ENCODE measurements at places on chromosomes 7 and 10.

GRCh38 chr7:50962962-50963374 is 180.3 kb upstream of the GRB10 start:
- DNase-seq: no peak

- DNase-seq: no peak
Measured at GRCh38 chr10:93838278-93838677, 55.5 kb upstream of the SLC35G1 start.

DNA sequence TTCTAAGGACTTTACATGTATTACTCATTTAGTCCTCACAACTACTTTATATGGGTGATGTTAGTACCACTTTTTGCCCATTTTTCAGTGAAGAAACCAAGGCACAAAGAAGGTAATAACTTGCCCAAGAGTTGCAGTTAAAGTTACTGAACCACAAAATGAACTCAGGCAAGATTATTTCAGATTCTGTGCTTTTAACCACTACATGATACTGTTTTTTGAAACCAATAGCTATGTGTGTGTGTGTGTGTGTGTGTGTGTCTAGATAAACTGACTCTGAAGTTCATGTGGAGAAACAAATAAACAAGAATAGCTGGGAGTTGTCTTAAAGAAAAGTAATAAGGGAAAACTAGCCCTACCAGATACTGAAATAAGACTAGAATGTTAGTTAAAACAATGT is 60.8 kb upstream of the OIT3 start:
- no peak for DNase-seq

DNA sequence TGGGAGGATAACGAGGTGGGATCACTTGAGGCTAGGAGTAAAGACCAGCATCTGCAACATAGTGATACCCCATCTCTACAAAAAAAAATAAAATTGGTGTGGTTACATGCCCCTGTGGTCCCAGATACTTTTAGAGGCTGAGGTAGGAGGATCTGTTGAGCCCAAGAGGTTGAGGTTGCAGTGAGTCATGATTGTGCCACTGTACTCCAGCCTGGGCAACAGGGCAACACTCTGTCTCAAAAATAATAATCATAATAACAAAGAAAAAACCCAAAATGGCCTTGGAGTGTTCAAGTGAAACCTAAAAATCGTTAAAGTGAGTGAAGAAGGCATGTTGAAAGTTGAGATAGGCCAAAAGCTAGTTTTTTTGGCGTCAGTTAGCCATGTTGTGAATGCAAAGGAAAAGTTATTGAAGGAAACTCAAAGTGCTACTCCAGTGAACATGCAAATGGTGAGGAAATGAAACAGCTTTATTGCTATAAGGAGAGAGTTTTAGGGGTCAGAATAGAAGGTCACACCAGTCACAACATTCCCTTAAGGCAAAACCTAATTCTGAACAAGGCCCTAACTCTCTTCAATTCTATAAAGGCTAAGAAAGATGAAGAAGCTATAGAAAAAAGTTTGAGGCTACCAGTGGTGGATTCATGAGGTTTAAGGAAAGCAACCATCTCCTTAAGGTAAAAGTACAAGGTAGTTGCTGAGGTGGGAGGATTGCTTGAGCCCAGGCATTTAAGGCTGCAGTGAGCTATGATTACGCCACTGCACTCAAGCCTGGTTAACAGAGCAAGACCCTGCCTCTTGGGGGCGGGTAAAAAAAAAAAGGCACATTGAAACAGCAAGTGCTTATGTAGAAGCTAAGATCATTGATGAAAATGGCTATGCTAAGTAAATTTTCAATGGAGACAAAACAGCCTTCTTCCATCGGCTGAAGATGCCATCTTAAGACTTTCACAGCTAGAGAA is 45.4 kb upstream of the STOX1 start:
- no peak for DNase-seq

GRCh38 chr7:124074007-124074406 is 41.1 kb upstream of the TMEM229A start:
- no peak for DNase-seq

All from stimulated activated CD8-positive, alpha-beta memory T cell treated with anti-CD3 and anti-CD28 coated beads, Interleukin-2, amount 100 ng/mL, for 1 hour (primary cell).